ENCODE measurements at places on chromosomes 12 and 14.

GRCh38 chr12:12534166-12534866 is 28.3 kb downstream of the DUSP16 start:
- DNase-seq = no peak

GRCh38 chr12:89947437-89948270 is 239.0 kb upstream of the ATP2B1 start:
- DNase-seq = peak; percentile 53

DNA sequence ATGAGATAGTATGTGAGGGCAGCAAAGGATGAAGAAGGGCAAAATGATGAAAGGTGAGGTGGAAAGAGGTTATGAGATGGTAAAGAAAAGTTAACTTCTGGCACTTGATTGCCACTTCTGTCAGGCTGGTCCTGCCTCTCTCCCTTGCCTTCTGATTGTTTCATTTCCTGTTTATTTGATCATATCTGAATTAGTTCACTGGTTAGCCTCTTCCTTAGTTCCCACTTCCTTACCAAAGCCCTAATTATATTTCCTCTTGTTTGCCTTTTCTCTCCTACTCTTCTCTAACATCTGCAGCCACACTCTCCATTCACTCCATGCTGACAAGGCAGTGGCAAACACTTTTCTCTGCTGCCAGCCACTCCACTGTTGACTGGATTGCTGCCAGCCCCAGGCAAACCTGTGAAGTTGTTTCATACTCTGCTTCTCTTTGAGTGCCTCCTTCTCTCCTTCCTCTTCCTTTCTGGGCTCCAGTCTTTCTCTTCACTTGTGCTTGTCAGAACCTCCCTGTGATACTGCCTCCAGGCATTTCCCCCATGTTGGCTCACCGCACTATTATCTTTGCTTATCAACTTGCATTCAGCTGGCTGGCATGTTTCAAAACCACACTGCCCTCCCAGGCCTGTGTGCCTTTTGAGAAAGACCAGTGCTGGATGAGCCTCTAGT is 8.1 kb downstream of the PNP start:
- DNase-seq = peak; percentile 37

GRCh38 chr12:47178014-47178413 is 98.3 kb upstream of the AMIGO2 start:
- no peak for DNase-seq

GRCh38 chr14:89618330-89618708 is 201.3 kb upstream of the FOXN3 start:
- DNase-seq = no peak

GRCh38 chr12:63305901-63306875 is 155.2 kb upstream of the AVPR1A start:
- DNase-seq = no peak

- no peak for DNase-seq
These were observed 199.9 kb downstream of the TTC7B start for GRCh38 chr14:90616313-90616712.

GRCh38 chr12:90366286-90366685 is 588.7 kb downstream of the CCER1 start:
- no peak for DNase-seq

- DNase-seq = no peak
These were observed 106.4 kb downstream of the LMO3 start for GRCh38 chr12:16499611-16500010.

- peak; percentile 95 for DNase-seq
These were observed at the start of gene ZNF839 for GRCh38 chr14:102319351-102320032. ZNF839 (plus strand) TSS chr14:102319746; CDS start chr14:102319766, 20 bp downstream.

- DNase-seq = peak; percentile 91
These were observed 52.0 kb upstream of the ITPR2 start for GRCh38 chr12:26884765-26885576.

DNA sequence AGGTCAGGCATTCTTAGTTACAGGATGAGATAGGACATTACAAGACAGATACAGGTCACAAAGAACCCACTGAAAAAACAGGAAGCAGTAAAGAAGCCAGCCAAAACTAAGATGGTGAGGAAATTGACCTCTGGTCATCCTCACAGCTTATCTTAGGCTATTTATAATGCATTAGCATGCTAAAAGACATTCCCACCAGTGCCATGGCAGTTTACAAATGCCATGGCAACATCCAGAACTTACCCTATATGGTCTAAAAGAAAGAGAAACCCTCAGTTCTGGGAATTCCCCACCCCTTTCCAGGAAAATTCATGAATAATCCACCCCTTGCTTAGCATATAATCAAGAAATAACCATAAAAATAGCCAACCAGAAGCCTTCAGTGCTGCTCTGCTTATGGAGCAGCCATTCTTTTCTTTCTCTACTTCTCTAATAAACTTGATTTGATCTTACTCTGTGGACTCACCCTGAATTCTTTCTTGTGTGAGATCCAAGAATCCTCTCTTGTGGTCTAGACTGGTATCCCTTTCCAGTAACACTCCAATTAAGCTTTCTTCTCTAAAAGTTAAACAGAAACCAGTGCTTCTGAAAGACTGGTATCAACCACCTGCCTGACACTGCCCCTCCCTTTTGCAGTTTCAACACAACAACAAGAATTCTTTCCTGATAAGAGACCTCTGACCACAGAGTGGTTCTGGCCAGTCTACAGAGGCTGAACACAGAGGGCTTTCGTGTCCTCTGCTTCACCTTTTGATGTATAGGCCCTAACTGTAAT is 86.9 kb downstream of the BCAT1 start:
- no peak for DNase-seq

DNA sequence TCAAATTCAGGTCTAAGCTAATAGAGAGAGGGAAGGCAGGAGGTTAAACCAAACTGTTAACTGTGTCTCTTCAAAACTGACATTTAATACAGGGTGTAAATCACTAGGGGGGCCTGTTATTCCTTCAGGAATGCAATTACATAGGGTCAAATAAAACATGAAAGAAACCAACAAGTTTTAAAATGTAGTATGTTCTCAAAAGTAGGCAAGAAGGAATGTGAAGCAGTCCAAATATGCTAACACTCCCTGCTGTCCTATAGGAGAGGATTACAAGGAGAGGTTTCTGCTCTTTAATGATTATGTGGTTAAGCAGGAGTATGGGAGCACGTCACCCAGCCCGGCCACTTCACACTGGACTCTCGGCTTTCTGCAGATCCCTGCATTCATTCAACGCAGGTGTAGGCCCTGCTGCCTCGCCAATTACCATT is 42.5 kb upstream of the BMP4 start:
- DNase-seq = no peak

- no peak for DNase-seq
These were observed 49.1 kb downstream of the CCER1 start for GRCh38 chr12:90905691-90906370.

GRCh38 chr12:32270818-32271710 is 128.3 kb upstream of the FGD4 start:
- no peak for DNase-seq

DNA sequence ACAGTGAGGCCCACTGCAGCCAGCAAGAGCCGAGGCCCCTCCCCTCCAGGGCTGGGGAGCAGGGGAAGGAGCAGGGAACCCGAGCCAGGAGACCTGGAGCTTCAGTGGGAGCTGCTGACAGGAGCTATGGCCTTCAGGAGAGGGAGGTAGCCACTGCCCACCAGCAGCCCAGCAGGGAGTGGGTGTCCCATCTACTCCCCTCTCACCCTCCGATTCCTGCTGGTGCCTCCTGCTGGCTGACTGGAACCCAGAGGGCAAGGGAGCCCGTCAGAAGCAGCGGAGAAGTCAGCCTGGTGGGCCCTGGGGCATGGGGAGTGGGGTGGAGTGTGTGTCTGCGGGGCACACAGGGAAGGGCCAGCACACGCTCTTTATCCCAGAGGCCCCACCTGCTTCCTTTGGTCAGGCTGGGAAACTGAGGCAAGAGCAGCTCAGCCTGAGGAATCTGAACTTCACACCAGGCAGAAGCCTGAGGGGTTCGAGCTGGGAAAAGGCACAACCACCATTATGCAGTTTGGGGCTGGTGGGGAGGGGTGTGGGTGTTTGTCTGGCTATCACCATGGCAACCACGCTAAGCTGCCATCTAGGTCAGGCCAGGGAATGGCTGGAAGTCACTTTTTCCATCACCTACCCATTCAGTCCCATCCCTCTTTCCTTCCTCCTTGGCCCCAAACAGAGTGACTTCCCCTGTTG is 36.8 kb upstream of the PLEKHG6 start:
- DNase-seq = no peak

DNA sequence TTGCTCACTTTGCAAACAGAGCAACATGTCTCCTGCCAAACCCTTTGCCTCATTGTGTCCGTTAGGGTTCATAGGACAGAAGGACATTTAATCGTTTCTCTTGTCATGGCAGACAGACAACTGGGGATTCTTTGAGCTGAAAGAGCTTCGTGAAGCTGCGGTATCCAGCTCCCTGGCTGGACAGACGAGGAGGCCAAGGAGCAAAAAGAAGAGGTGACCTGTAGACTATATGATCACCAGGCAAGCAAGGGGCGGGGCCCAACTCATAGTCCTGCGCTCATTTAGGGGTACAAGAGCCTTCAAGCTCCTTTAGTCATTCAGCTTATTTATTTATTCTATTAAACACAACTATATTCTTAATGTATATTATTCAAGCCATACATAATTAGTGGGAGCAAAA is 66.8 kb upstream of the VRK1 start:
- no peak for DNase-seq

DNA sequence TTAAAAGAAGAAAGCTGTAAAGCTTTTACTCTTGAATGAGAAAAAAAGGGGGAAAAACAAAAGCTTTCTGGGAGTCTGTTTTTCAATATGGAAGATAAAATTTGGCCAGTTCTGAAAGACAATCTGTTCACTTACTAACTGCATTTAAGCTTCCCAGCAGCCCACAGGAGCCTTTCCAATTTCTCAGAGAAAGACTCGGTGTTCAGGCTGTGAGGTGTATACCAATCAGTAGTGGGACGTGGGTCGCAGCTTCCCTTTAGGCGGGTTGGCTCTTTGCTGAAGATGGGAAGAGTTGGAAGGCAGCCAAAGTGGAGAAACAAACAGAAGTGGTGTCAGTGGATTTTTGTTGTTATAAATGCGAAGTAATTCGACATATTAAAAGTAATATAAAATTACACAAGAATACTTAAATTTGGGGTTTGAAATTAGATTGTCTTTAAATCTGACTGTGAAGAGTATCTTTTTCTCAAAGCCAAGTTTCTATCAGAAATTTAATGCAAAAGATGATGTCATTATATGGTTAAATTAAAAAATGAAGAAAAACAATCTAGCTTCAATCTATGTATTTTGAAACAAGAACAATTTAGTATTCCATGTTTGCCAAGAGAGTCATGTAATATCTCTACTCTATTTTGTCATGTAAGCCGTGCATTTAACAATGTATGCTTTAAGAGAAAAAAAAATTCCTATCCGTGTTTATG is 590.2 kb upstream of the ATXN7L3B start:
- DNase-seq = no peak

DNA sequence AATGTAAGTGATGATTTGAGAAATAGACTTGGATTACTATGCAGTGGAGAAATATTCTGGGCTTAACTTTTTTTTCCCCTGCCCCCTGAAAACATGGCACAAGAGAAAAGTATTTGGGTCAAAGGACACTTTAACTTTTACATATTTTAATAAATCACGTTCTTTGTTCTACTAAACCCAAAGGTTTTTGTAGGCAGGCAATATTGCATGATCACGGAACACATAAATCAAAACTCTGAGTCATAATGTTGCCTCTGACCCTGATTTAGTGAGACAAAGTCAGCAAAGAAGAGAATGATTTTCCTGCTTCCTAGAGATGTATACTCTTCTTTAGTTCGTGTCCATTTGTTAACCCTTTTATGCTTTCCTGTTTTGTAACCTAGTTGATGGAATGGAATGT is 38.0 kb downstream of the ABCD2 start:
- DNase-seq = no peak

GRCh38 chr12:1760566-1761382 is 59.6 kb upstream of the LRTM2 start:
- DNase-seq = no peak

DNA sequence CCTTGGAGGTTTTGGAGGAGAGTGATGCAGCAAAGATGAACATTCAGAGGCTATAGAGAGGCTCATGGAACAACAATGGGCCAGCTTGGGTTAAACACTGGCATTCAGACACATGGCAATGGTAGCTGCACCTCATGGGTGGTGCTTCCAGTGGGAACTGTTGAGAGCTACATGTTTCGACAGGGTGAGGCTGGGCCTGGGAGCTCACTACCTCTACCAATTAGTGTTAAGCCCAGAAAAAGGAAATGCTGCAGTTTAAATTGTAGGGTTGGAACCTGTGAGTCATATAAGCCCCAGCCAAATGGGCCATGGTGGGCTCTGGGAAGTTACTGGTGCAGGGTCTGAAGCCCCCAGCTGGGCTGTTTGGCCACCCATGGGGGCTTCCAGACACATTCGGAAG is 279.7 kb downstream of the ZFP36L1 start:
- DNase-seq = no peak

- no peak for DNase-seq
These were observed 327.8 kb downstream of the MED13L start for GRCh38 chr12:115949675-115950074.

DNA sequence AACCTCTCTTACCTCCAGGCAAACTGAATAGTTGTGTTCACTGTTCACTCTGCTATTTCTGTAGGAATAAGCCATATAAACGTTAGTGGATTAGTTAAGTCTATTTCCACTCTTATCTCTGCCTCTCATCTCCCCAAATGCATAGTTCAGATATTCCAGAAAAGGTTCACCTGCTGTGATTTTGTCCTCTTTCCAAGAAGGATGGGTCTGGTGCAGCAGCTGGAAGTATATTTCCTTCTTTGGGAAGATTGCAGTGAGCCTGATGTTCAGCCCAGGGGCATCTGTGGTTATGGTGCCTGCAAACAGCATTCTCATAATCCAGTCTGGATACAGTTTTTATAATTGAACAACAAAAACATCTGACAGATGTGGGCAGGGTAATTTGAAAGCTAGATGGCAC is 97.7 kb downstream of the TPH2 start:
- no peak for DNase-seq

- no peak for DNase-seq
These were observed 60.2 kb downstream of the SLC2A13 start for GRCh38 chr12:40045656-40046055.

GRCh38 chr14:68364792-68365192 is 428.1 kb downstream of the ZFP36L1 start:
- DNase-seq = no peak

GRCh38 chr12:6322969-6323339 is 12.5 kb downstream of the PLEKHG6 start:
- DNase-seq = no peak
